NCI-H1694 (cell line): ENCODE measurements at places on chromosomes 2 and 18.

- DNase-seq = no peak
Observed at GRCh38 chr2:42792087-42792582, 248 bp downstream of the HAAO start.

- no peak for DNase-seq
Observed at GRCh38 chr2:162164802-162165201, 12.8 kb upstream of the GCG start.

DNA sequence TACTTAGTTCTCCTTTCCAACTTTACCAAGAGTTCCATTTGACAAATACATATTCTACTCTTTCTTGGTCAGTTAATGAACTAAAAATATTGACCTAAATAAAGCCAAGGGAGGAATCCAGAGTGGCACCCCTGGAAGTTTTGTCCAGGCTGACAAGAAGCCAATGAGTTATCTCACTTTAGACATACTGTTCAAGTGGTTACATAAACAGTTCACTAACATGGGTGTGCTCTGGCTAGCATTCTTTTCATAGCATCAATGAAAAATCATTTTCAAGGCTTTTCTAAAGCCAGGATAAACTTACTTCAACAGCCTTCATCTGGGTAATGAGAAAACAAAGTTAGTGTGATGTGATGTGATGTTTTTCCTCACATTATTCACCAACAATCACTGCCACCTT lies 649.4 kb downstream of the TDRD15 start:
- no peak for DNase-seq

- DNase-seq = no peak
Observed at GRCh38 chr2:102137138-102137537, 5.4 kb upstream of the IL1R1 start.

GRCh38 chr2:217293607-217294006 lies 433.7 kb upstream of the TNP1 start:
- DNase-seq = no peak
